ENCODE measurements at places on chromosomes 3 and 15. TPM values are rescaled to one million over a fixed set of nuclear protein-coding genes. Genes with fewer than 3 reads are reported as not detected.

The TEX9 gene
- total RNA-seq: 5.5 TPM

The ANP32A gene
- 111 TPM for total RNA-seq

The BAHD1 gene
- total RNA-seq: 23.8 TPM

The CHRNA3 gene
- total RNA-seq: not detected

The KLHL40 gene
- total RNA-seq: not detected

The STRA6 gene
- total RNA-seq: 0.71 TPM

The LCTL gene
- total RNA-seq: 0.69 TPM

The ATP8B4 gene
- 15.2 TPM for total RNA-seq

DNA sequence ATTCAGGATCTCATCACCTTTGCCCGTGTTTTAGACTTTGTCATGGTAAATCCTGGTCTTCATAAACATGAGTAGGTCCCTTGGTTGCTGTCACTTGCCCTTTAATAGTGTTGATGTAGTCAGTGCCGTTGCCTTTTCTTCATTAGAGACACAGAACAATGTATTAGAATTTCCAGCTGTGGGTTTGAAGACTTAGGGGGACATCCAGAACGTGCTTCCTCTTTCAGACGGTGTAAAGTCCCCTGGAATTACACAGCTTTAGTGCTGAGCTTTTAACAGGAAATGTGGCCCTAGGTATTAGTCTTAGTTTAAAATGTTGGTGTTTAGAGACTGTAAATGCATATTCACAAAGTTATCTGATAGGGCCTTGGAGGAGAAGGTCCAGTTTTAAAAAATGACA is 8.8 kb upstream of the LRCH3 start:
- DNase-seq: no peak

DNA sequence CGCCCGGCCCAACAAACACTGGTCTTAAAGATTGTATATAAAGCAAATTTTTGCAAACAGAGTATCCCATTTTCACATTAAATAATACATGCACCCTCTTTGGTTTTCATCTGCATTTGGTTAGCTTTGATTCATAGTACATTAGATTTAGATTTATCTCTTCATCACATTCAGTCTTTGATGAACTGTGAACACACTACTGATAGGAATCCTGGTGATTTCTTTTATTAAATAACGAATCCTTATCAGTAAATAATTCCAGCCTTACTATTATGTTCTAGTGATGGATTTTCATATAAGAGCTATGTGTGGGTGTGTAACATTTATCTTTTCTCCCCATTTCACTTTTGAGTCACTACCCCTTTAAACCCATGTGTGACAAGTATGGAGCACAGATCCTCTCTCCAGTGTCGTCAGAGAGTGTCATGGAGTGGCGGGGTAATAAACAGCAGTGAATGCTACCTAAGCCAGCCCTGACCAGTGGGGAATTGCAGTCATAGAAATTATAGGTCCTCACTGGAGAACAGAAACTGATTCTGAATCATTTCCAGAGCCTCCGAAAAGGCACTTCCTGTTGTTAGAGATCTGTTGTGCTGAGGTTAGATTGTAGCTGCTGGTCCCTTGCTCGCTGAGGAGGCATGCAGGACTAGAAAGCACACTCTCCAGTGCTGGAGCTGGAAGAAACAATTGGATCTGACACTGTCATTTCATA is 22.0 kb downstream of the SLC7A14 start:
- DNase-seq: no peak

- peak; percentile 41 for DNase-seq
Measured at GRCh38 chr15:29106551-29107290, 162.9 kb downstream of the NSMCE3 start.

DNA sequence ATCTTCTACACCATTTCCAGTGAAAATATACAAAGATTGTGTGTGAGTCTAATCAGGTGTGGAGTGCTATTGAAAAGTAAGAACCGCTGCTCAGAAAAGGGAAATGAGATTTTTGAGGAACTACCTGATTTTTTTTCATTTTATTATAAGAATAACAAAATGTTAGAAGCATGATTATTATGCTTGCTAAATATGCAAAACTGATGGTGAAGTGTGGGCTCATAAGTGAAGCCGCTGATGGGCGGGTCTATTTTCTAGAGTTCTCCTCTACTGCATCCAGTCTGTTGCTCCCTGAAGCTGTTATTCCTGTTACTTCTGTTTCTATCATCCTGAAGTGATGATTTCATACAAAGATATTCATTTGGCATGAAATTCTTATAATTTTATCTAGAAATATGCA is 612.0 kb downstream of the CADM2 start:
- DNase-seq: no peak

GRCh38 chr3:8972639-8973038 is 9.4 kb upstream of the RAD18 start:
- DNase-seq: no peak

- DNase-seq: no peak
Measured at GRCh38 chr3:126509597-126510307, 7.8 kb downstream of the UROC1 start.

- no peak for DNase-seq
Measured at GRCh38 chr3:193589616-193590015, 3.4 kb upstream of the OPA1 start.

DNA sequence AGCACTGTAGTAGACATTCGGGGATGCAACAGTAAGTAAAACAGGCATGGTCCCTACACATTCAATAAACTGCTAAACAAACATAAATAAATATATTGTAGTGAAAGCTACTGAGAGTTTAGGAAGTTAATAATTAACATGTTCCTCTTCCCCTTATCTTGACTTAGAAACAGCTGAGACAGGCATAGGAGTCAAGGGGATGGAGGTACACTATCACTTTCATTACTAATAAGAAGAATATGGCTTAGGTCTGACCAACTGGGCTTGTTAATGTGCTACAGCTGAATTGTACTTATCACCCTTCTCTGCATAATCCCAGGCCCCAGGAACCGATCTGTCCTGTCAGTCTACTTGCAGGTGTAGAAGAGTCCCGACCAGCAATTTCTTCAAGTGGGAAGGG is 116.3 kb upstream of the DAZL start:
- no peak for DNase-seq

DNA sequence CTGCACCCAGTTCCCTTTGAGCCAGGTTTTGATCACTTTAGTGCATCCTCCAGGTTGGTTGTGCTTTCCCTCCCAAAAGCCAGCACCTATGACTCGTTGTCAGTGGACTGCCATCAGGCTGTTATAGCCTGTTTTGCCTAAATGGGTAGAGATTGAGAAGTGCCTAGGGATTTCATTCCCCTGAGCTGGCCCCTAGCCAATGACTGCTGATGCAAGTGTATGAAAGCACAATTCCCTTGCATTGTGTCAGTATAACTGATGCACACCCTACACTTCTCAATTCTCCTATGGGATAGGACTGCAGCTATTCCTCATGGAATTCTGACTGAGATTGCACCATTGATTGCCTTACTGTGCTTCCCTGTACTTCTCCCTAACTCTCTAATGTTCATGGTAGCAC is 102.1 kb upstream of the ARPP21 start:
- no peak for DNase-seq

DNA sequence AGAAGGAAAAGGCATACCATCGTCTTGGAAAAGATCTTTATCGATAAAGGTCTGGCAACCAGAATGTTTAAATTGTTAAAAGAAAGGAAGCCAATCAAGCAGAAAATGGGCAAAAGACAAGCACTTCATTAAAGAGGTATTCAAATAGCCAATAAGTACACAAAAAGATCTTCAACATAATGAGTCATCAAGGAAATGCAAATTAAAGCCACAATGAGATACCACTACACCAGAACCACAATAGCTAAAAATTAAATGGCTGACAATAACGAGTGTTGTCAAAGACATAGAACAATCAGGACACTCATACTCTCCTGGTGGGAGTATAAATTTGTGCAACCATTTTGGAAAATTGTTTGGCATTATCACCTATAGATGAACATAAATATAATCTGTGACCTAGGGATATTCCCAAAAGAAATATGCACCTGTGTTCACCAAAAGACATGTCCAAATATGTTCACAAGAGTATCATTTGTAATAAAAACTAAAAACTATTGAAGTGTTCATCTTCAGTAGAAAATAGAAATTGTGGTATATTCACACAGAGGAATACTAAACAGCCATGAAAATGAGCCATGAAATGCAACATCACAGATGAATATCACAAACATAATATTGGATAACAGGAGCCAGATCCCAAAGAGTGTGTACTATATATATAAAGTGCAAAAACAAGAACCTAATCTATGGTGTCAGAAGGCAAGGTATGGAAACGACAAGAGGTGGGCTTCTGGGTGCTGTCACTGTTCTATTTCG is 14.4 kb upstream of the BTBD1 start:
- no peak for DNase-seq

GRCh38 chr15:56886932-56887781 is 31.3 kb upstream of the TCF12 start:
- peak; percentile 87 for DNase-seq

GRCh38 chr3:72270072-72270681 is 485.2 kb upstream of the PROK2 start:
- DNase-seq: no peak

GRCh38 chr3:16119887-16120286 is 54.6 kb upstream of the GALNT15 start:
- no peak for DNase-seq

GRCh38 chr3:37290551-37290950 is 116.2 kb upstream of the LRRFIP2 start:
- no peak for DNase-seq

DNA sequence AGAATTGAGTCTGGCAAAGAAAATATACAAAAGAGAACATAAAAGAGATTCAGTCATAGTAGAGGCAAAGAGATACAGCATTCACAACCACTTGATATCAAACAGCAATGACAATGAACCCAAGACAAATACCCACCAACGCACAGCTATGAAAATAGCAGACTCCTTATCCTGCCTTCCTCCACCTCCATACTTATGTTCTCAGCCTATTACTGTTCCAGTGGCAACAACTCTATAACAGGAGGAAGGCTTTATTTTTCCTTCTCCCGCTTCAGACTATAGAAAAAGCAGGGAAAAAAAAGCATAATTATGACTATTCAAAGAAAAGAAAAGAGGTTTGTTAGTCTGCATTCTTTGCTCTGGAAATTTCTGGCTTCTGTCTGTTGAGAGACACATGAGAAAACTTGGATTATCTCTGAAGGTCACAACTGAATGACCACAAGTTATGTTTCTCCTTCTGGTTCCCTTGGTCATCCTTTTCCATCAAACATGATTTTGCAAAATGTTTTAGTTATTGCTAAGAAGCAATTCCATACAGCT is 81.2 kb upstream of the PLXND1 start:
- DNase-seq: no peak

- no peak for DNase-seq
Measured at GRCh38 chr15:40310001-40310959, 2.5 kb upstream of the PLCB2 start.

GRCh38 chr15:48866141-48866563 is 11.8 kb upstream of the EID1 start:
- no peak for DNase-seq

GRCh38 chr15:47767035-47767434 is 49.7 kb downstream of the SEMA6D start:
- DNase-seq: no peak

DNA sequence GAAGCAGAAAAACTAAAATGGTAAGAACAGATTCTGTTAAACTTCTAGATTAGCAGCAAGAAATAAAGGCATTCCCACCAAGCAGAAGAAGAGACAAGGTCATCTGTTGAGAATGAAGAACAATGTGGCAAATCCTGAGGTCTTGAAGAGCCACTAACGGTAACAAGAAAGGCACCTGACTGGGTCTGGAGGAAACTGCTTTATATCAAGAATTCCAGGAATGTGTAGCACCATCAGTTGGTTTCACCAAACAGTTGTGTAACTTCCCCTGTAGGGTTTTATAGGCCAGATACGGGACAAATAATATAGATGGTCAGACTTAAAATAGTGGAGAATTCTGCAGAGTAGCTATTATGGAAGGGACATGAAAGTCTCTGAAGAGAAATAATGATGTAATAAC is 57.3 kb downstream of the ACAP2 start:
- DNase-seq: no peak

- DNase-seq: no peak
Measured at GRCh38 chr3:33030802-33031201, 66.1 kb downstream of the GLB1 start.

DNA sequence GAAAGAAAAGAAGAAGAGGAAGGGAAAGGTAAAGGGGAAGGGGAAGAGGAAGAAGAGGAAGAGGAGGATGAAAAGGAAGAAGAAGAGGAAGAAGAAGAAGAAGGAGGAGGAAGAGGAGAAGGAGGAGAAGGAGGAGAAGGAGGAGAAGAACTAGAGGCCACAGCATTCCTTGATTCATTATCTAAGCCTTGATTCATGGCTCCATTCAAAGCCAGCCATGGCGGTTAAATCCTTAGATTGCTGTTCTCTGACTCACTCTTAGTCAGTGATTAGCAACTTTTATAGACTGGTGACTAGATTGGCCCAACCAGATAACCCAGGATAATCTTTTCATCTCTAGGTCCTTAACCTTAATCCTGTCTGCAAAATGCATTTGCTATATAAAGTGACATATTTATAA is 47.6 kb downstream of the OSTN start:
- DNase-seq: no peak

DNA sequence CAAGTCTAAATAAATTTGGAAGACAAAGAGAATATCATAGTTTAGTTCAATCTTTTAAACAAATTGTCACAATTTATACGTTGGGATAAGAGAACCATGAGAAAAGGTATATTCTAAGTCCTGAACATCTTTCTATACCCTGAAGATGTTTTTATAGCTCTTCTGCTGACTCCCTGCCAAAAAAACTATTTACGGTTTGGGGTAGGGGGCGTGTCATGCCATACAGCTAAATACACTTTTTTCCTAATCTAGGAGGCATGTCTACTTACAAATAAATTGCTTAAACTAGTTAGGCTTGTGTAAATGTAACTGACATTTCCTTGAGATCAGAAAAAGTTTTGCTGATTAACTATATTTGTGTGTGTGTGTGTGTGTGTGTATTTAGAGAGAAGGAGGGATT is 163.3 kb downstream of the PGPEP1L start:
- no peak for DNase-seq

DNA sequence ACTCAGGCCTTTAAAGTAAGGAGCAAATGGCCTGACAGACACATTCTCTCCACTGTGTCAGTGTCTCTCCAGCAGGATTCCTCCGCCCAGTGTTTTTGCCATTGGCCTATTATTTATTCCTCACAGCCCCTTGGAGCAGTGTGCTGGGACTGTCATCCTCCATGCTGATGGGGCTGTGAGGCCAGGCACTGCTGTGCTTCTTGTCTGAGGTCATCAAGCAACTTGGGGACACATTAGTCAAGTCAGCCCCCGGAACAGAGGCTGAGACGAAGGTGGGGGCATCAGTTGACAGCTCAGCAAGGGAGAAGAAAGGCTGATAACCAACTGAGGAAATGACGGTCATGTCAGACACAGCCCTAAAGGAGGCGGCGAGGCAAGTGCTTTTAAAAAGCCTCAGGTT is 67.4 kb downstream of the XXYLT1 start:
- no peak for DNase-seq

- no peak for DNase-seq
Measured at GRCh38 chr15:64333986-64334929, 21.7 kb downstream of the CSNK1G1 start.

Data from dorsolateral prefrontal cortex (tissue), 122 donors.